ENCODE measurements at places on chromosomes 2 and 18.

DNA sequence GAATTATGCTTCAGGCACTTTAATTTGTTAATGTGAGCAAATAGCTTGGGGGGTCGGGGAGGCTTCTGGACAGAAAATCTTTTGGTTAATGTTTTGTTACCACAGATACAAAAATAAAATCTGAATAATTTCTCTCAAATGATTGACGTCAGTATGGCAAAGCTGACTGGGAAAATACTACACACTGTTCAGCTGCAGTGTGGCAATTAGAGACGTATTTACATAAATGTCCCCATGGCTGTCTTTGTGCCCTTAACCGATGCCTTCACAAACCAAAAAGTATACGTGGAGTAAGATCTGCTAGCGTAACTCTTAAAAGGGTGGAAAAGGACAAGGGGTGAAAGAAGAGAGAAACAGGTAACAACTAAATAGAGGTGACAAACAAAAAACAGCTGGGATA is 83.4 kb downstream of the ACTR2 start:
- no peak for DNase-seq

- DNase-seq = no peak
These were observed 42.5 kb downstream of the MAP4K3 start for GRCh38 chr2:39394516-39394961.

- DNase-seq = no peak
These were observed 114.3 kb downstream of the GCA start for GRCh38 chr2:162458240-162458639.

- no peak for DNase-seq
These were observed 82.7 kb upstream of the SMAD2 start for GRCh38 chr18:48013162-48013561.

- peak; percentile 63 for DNase-seq
These were observed 697 bp upstream of the SPATS2L start for GRCh38 chr2:200305797-200306195.

GRCh38 chr2:26536371-26537068 is 58.6 kb upstream of the OTOF start:
- no peak for DNase-seq

DNA sequence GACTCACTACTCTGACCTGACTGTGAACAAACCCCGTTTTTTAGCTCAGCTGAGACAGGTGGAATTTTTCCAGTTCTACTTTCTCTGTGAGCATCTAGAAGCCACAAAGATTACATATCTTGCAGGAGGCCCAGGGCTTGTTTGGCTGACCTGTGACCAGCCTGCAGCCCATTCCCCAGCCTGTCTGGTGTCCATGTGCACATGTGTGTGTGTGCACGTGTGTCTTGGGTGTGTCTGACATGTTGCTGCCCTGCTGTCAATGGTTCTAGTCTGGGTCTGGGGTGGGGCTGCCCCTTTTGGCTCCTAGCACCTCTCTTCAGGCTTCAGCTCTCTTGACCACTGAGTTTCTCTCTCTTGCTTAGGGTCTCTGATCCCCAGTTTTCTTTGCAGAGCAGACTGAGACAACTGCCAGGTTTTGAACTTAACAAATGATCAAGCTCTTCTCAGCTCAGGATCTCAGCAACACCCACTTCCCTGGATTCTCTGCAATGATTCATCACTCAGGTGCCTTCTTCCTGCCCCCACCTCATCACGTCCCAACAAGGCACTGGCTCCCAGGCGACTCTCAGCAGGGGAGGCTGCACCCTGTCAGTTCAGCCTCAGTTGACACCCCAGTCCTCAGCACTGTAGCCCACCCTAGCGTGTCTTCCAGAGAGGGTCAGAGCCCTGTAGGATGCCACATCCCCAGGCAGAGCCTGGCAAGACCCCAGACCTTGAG is 130.3 kb downstream of the CELF4 start:
- no peak for DNase-seq

DNA sequence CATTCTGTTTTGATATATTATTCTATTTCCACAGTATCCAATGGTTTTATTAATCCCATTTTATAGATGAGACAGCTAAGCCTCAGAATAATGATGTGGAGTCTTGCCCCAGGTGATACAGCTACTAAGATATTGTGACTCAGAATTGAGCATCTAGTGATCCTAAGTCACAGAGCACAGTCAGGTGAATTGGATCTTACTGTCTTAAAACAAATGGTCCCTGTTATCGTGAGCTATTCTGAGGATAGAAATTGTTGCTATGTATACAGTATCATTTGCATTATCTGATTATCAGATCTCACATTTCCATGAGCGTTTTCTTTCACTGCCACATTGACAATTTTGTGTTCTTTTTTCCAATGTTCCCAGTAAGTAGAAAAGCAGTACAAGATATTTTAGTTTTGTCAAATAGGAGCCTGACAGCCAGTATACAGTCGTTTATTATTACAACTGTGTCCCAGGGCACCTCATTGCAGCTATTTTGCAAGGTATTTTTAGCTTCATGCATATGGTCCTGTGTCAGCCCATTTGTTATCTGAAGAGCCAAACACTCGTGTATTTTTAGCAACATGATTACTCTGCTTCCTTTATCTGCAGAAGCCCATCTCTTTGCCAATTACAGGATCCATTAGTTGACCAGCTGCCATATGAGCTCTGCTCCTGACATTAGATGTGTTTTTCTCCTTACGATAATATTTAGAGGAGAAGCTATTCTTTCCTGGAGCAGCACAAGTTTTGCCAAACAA is 25.1 kb upstream of the SGPP2 start:
- DNase-seq = no peak

GRCh38 chr18:57516056-57516455 is 70.4 kb downstream of the FECH start:
- no peak for DNase-seq

GRCh38 chr2:43273529-43273928 is 47.1 kb upstream of the ZFP36L2 start:
- no peak for DNase-seq

GRCh38 chr2:23092831-23093230 is 292.1 kb upstream of the KLHL29 start:
- no peak for DNase-seq

DNA sequence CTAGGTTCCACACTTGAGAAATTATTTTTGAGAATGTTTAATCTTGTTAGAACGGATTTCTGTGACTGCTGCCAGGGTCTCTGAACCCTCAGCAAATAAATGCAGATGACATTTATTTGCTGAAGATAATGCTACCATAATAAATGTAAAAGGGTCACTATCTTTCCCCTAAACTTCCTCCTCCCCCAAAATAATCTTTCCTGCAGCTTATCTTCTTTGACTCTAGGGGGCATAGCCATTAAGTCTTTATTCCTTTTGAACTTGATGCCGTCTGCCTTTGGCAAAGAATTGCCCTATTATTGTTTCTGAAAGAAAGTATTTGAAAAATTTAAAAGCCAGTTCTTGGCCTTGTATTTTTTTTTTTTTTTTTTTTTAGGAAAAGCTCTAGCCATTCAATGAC is 63.6 kb upstream of the ACSL3 start:
- DNase-seq = no peak

DNA sequence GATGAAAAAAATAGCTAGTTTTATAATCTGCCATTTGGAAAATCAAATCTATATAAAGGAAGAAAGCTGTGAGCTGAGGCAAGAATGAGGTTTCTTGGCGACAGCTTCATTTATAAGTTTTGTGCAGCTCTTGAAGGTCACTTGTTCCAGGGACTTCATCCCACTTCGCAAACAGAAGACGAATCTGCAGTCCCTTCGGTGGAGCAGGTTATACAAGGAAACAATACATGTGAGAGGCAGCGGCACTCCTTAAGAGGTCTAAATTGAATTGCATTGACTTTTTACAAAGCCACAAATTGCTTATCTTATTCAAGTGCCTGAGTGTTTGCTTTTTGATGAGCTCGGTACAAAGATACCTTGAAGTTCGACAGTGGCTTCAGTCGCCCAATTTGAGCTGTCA is 72.2 kb downstream of the C1QL2 start:
- DNase-seq = no peak

GRCh38 chr2:179422037-179422643 is 157.5 kb upstream of the SESTD1 start:
- peak; percentile 64 for DNase-seq

- no peak for DNase-seq
These were observed 32.1 kb upstream of the KCNG2 start for GRCh38 chr18:79765491-79766245.

- DNase-seq = no peak
These were observed 119.0 kb upstream of the ARHGAP28 start for GRCh38 chr18:6610466-6610865.

DNA sequence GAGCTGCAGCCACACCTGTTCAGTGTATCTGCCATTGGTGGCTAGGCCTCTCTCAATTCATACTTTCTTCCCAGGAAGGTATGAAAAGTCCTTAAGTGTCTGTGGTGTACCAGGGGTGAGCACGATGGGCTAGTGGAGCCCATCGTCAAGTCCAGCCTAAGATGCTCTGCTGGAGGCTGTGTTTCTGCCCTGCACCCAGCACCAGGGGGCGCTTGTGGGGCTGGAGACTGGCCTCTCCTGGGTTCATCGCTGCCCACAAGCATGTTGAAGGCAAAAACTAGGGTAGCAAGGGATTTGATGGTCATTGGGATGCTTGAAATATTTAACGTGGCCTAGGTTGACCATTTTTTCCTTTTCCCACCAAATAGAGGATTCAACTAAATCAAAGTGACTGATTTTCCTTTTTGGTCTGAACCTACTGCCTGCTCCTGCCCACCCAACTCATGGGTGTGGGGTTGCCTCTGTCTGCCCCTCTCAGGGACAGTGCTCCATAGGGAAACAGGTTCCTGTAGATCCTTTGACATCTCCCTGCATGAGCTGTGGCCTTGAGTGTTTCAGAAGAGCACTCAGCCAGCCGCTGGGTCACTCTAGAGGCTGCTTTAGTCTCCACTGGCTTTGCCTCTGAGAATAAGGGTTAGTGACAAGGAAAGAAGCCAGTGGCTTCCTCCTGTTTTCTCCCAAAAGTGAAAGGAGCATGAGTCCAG is 59.0 kb downstream of the TPGS2 start:
- DNase-seq = no peak

DNA sequence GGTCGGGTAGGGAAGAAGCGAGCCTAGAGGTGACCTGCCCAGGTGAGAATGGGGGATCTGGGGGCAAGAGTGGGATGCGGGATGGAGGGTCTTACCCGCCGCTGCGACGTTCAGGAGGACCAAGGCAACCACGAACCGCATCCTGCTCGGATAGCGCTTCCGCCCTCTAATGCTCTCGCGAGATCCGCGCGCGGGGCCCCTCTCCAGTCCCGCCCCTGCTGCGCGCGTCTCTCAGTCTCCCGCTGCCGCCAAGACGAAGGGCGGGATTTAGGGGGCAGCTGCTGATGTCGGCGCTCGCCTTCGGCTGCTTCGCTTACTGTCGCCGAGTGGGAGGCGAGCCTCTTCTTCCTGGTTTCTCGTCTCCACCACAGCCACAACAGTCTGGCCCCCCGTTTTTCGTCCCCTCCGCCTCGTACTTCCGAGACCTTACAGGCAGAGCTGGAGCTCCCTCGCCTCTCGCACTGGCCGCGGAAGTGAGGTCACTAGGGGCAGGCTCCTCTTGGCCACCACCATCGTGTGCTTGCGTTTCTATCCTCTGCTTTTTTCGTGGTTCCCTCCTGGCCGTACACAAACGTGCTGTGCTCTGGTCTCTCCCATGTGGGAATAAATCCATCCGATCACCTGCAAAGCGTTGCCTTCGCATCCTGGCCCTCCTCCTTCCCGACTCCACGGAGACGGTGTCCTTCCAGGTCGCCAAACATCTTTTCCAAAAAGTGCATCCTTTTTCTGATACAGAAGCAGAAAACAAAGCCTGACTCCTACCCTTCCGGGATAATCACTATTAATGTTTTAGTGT is at the start of gene TGOLN2:
Gene TGOLN2 (minus strand): TSS at position 168 of the 796 bp plus-strand sequence. CDS start 27 bp downstream, at position 141.
- DNase-seq = peak; percentile 96

- DNase-seq = peak; percentile 28
These were observed 68.4 kb downstream of the TRAPPC12 start for GRCh38 chr2:3447789-3448317.

DNA sequence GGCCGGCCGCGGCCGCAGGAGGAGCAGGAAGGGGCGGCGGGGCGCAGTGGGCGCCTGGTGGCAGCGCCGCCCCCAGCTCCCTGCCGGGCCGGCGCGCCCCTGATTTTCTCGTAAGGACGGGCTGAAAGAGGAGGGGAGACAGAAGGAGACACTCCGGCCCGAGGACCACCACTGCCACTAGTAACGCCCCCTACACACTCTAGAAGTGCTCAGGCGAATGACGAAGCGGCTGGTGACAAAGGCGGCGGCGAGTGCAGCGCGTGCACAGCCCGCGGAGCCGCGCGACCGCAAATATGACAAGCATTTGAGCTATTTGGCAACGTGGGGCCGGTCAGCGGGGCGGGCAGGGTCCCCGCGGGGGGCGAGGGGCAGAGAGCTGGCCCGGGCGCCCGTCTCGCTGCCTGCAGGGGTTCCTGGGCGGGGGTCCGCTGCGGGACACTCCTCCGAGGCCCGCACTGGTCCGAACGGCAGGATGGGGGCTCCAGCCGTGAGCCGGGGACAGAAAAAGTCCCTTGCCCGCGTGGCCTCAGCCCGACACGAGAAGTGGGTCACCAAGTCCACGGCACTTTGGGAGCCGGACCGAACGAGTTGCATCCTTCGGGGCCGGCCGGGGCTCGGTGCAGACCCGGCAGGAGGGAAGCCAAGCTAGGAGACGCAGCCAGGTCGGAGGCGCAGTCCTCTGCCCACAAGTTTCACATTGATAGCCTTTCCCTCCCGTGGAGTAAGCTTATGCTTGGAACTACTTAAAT is 524 bp upstream of the SERTAD2 start:
- peak; percentile 87 for DNase-seq

- peak; percentile 59 for DNase-seq
These were observed 53.5 kb downstream of the C18orf63 start for GRCh38 chr18:74368901-74369705.

DNA sequence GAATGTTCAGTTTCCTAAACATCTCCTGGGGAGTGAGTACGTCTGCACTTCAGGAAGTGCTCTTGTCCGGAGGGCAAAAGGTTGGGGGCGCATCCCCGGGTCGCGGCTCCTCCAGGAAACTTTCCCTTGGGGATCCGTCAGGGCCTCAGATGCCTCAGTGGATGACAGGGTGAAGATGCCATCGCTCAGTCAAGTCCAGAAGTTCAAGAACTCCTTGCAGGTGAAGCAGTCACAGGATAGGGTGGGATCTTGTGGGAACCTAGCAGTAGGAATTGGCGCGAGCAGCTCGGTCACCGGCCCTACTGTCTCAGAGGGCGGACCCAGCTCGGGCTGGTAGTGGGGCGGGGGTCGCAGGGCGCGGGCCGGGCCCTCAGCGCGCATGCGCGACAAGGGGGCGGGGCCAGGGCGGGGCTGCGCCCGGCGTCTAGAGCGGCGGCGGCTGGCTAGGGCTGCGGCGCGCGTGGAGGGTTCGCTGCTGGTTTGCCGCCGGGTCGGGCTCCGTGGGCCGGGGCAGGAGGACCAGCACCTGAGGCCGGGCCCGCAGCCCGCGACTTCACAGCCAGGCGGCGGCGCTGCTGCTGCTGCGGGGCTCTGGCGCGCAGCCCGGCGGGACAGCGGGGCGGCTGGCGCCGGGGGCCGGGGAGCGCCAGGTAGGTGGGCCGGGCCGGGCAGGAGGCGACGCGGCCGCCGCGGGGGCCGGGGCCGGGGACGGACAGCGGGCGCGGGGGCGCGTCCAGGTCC is at the start of gene INPP4A:
Gene INPP4A (plus strand): TSS at position 423 of the 741 bp plus-strand sequence. CDS start 75,191 bp downstream, outside the sequence.
- peak; percentile 94 for DNase-seq

GRCh38 chr2:193228276-193228675 is 1033.5 kb upstream of the TMEFF2 start:
- no peak for DNase-seq

GRCh38 chr18:36265015-36265414 is 32.5 kb upstream of the FHOD3 start:
- DNase-seq = no peak
